ENCODE measurements at places on chromosomes 16 and 17.

GRCh38 chr17:52536489-52536888 is 378.0 kb upstream of the CA10 start:
- no peak for DNase-seq

DNA sequence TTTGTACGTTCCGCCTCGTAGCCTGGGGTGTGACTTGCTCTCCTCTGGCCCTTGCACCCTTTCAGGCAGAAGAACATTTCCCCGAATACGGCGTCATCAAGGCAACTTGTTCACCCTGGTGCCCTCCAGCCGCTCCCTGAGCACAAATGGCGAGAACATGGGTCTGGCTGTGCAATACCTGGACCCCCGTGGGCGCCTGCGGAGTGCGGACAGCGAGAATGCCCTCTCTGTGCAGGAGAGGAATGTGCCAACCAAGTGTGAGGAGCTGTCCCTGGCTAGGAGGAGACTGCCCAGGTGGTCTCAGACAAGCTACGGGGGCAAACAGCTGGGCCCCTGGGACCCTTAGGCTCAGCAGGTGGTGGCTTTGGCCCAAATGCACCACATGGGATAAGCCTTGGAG is 10.4 kb downstream of the LIMD2 start:
- no peak for DNase-seq

- DNase-seq, result no peak
Observed at GRCh38 chr17:36657763-36658490, 56.5 kb downstream of the MRM1 start.

DNA sequence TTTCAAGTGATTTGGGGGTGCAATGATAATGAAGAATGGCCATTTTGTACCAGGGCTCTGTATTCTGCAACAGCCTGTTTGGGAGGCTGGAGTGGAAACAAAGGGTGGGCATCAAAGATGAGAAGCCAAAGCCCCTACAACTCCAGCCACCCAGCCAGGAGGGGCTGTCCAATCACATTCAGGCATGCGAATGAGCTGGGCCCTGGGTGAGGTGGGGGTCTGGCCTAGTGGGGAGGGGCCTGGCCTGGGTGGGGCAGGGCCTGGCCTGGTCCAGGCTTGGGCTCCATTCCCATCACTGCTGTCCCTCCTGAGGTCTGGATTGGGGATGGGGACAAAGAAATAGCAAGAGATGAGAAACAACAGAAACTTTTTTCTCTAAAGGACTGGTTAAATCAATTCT is 6.4 kb downstream of the AOC3 start:
- no peak for DNase-seq

- DNase-seq, result no peak
Observed at GRCh38 chr17:82849076-82849945, 9.5 kb upstream of the ZNF750 start.

DNA sequence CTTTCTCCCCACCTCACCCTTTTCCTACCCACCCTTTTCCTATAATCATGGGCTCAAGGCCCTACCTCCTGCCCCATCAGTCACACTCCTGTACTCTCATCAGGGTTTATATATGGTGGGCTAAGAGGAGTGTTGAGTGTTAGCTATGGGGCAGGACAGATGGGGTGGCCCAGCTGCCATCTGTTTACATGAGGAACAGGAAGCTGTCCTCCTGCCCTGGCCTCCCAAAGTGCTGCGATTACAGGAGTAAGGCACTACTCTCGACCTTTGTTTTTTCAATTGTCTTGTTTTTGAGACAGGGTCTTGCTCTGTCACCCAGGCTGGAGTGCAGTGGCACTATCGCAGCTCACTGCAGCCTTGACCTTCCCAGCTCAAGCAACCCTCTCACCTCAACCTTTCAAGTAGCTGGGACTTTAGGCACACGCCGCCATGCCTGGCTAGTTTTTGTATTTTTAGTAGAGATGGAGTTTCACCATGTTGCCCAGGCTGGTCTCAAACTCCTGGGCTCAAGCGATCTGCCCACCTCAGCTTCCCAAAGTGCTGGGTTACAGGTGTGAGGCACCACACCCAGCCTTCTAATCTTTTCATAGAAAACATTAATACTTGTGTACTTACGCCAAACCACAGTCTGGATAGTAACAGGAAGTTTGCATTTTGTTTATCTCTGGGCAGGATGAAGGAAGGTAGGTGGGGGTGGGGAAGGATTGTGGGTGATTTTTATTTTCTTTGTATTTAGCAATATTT is 1.6 kb downstream of the TRADD start:
- no peak for DNase-seq

DNA sequence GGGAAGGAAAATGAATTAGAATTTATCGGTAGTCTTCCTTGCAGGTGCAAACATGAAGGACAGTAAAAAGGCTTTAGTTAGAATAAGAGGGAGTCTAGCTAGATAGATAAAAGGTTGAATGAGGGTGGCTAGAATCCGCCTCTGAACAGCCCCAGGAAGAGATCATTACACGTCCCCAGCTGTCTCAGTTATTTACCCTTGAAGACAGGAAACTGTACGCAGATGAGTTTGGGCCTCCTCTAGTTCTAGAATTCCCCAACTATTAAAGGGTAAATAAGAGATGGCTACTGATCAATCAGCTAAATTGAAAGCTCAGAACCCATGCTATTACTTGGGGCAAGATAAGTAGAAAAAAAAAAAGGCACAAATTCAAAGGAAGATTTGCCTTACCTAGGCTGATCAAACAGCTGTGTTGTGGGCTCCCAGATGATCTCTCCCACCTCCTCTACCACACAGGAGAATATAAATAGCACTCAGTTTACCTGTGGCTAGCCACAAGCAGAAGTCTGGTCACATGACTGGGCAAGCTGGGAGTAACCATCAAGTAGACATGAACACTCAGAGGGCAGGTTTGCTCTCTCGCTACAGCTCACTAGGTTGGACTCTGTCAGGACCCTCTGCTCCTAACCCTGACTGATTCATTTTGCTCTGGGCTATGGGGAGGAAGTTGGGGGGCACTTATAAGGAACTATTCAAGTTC is 17.0 kb downstream of the FAM117A start:
- DNase-seq, result no peak

DNA sequence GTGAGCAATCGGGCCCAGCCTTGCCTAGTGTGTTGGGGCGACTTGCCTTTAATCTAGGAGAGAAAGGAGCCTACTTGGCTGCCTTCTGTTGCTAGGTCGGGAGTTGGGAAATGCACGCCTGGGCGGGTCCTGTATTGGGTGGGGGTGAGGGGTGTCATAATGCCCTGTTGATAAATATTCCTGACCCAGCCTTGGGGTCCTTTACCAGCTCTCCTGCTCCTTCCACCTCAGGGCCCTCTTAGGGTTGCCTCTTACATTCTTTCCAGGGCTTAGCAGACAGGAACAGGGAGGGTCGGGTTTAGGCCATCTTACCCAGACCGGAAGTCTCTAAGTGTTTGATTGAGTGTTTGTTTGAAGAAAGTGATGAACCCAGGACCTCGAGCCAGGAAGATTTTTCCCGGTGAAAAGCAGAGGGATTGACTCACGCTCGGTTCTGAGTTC is 112.9 kb downstream of the SEC14L1 start:
- no peak for DNase-seq

GRCh38 chr16:49684696-49685095 is 171.2 kb downstream of the ZNF423 start:
- DNase-seq, result no peak

- DNase-seq, result no peak
Observed at GRCh38 chr17:29078183-29079045, 35.5 kb downstream of the PIPOX start.

DNA sequence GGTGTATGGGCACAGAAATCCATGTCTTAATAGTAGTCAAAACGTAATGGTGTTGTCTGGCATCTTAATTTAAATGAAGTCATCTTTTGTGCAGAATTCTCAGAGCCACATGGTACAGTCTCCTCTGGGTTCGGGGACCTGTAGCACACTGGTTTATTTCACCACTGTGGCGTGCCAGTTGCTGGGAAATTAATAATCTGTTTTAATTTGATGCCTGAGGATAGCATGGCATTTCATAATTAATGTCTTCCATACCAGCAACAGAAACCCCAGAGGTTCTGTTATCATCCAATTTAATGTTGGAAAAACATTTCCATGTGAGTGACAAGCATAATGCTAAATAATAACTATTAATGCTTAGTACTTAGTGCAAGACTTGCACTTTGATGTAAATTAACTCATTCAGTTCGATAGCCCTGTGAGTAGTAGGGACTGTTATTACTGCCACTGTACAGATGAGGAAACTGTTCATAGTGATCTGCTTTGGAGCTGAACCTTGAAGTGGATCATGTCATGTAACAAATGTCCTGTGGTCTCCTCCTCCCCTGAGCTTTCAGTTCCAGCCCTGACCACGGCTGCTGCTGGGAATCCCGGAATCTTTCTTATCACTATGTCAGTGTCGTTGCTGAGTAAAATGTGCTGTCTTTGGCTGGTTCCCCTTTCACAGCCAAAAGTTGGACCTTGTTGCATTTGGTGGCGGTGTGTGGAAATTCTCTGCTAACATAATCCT is 51.2 kb downstream of the SNX29 start:
- DNase-seq, result no peak

GRCh38 chr17:68600931-68601564 is at the start of gene FAM20A:
TSS of gene FAM20A (minus strand) at chr17:68601367. CDS start at chr17:68600666, 701 bp downstream.
- no peak for DNase-seq

GRCh38 chr17:83199500-83200201 is 120.2 kb downstream of the METRNL start:
- DNase-seq, result peak; percentile 35

DNA sequence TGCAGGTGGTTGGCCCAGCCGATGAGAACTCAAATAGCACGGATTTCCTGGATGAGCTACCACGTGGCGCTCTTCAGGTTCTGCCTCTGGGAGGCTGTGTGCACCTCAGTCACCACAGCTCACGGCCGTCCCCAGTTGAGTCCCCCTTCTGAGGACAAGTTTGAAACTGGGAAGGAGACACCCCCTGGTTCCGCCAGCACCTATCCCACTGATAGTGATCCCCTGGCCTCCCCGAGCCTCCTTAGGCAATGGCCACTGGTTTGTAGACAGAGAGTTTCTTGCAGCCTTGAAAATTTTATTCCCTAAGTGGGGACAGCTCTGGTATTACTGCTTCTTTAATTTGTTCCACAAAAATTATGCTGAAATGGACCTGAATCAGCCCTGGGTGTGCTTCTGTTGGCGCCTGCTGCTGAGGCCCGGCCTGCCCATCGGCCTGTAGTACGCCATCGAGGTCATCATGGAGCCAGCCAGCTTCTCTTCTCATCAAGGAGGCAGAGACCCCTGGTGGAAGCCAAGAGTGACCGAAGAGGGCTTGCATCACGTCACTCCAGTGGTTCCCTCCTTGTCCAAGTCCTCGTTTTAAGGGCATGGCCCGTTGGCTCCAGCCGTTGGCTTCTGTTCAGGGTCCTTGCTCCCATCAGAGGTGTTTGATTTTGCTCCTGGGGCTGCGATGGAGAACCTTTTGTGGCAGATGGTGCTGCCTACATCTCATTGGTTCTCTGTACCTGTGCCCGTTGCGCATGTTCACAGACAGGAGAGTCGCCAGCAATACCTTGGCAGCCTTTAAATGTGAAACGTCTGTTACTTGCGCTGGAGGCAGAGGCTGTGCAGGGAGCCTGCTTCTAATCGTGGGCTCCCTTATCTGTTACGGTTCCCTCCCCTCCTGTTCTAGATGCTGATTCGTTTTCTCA is 9.3 kb downstream of the SMCR8 start:
- DNase-seq, result no peak

- DNase-seq, result no peak
Observed at GRCh38 chr17:82152114-82152513, 54.1 kb upstream of the FASN start.

GRCh38 chr17:75194879-75195278 is 10.6 kb upstream of the NUP85 start:
- no peak for DNase-seq

- DNase-seq, result no peak
Observed at GRCh38 chr16:57614944-57615343, 13.5 kb upstream of the ADGRG1 start.

- no peak for DNase-seq
Observed at GRCh38 chr16:49537924-49538459, 164.4 kb downstream of the C16orf78 start.

DNA sequence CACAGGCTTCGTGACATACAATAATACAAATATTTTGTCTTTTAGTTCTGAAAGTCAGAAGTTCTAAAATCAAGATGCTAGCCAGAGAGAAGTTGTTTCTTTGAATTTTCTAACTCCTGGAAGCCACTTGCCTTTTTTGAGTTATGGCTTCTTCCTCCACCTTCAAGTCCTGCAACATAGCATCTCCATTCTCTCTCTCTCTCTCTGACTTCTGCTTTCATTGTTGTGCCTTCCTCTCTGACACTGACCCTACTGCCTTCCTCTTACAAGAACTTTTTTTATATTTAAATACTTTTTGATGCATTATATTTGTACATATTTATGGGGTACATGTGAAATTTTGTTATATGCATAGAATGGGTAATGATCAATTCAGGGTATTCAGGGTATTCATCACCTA is 205.9 kb downstream of the MAP2K6 start:
- no peak for DNase-seq

DNA sequence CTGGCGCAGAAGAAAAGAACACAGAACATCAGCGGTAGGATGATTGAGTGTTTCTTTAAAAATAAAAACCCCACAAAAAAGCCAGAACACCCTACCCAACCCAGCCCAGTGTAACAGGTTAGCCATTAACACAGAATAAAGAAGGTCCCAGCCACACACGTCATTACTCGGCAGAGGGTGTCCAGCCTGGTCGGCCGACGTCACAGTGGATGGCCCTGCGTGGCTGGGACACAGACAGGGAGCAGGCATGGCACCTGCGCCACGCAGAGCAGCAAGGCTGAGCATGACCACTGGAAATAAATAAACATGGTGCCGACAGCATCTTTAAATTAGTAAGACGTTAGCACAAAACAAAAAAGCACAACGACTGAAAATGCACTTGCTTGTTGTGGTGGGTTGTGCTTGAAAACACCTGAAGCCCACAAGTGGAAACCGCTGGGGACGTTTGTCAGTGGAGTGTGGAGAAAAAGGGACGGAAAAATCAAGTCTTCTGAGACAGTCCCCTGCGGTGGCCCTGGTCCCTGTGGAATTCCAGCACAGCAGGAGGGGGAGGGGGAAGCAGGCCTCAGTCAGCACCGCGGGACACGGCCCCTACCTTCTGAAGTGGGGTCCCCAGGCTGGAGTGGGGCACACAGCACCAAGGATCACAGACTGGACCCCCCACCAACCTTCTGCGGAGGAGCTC is 39.2 kb downstream of the SLC7A5 start:
- DNase-seq, result no peak

- DNase-seq, result no peak
Observed at GRCh38 chr16:11624636-11625607, 38.2 kb upstream of the LITAF start.

- DNase-seq, result no peak
Observed at GRCh38 chr17:51629232-51629631, 368.9 kb downstream of the UTP18 start.

DNA sequence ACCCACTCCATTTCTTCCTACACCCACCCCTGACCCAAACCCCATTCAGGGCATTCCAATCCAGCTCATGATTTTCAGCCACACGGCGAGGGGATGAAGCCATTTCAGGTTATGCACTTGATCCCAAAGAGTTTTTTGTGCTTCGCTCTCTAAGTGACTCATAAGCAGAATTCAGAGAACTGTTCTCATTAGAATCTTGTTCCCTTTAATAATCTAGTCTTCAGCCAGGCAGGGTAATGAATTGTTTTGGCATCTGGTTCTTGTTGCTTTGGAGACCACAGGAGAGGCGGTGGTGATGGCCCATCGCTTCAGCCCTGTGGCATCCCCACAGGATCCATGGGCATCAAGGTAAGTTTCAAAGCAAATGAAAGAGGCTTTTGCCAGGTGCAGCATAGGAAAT is 4.8 kb upstream of the KRT31 start:
- DNase-seq, result no peak

All from stimulated activated CD8-positive, alpha-beta memory T cell treated with anti-CD3 and anti-CD28 coated beads, Interleukin-7, amount 100 ng/mL, for 24 hours (primary cell).